ENCODE measurements at places on chromosomes 6 and 20.

DNA sequence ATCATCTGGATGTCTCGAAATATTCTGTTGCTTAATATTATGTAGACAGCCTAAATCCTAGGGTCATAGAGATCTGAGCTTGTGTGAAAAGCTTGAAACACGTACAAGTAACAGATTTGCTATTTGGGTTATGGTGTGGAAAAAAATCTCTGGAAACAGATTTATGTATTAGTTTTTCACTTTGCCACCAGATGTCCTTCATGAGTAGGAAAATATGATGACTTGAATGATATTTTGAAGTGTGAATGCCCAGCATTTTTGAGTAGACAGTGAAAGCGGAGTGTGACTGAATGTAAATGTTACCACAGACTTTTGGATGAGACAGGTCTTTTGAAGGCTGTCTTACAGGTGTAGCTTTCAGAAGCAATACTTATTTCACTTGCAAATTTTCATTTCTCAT is 4.2 kb upstream of the BMP6 start:
- no peak for DNase-seq

DNA sequence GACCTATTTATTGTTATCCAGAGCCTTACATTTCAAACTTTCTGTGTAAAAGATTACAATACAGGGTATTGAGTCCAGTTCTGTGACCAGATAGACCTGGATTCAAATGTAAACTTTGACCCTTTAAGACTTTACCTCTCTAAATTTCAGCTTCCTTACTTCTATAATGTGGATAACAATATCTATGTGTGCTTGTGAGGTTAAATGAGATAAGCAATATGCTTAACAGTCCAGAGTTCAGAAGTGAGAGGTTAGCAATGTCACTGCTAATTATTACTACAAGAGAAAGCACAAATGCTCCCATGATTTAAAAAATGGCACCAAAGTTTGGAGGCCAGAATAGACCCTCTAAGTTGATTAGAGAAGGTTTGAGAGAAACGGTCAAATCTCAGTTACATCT is 27.5 kb downstream of the EPB41L2 start:
- no peak for DNase-seq

DNA sequence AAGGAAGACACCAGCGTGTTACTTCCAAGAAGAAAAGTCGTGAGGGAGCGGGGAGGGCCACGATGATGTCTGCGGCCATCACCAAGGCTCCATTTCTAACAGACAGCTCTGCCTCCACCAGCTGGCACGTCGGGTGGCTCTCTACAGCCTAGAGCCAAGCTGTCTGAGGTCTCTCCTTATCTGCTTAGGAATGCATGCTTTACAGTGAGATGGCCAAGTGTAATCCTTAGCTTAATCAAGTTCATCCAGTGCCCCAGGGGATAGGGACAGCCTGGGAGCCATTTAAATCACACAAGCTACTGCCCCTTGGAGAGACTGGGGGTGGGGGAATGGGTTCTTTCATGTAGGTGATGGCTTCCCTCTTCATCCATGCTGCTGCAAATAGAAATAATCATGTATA is 213.8 kb upstream of the CST7 start:
- no peak for DNase-seq

GRCh38 chr6:69391106-69391505 is 405.7 kb downstream of the LMBRD1 start:
- DNase-seq = no peak
